ENCODE measurements at places on chromosomes 16 and 17. TPM values are rescaled to one million over a fixed set of nuclear protein-coding genes. Genes with fewer than 3 reads are reported as not detected.

Gene ICAM2
- total RNA-seq = 51.0 TPM

DNA sequence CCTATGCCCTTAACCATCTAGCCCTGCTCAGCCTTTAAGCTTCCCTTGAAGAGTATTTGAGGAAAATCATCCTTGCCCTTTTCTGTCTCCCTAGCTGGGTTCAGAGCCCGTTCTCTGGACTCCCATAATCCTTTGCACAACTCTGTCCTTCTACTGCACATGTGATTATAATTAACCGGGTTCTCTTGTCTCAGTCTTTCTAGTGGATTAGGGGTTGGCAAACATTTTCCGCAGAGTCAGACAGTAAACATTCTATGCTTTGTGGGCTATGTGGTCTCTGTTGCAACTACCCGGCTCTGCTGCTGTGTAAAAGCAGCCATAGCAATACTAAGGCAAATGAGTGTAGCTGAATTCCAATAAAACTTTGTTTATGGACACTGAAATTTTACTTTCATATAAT is 80.0 kb downstream of the CDRT15 start:
- ATAC-seq = no peak

DNA sequence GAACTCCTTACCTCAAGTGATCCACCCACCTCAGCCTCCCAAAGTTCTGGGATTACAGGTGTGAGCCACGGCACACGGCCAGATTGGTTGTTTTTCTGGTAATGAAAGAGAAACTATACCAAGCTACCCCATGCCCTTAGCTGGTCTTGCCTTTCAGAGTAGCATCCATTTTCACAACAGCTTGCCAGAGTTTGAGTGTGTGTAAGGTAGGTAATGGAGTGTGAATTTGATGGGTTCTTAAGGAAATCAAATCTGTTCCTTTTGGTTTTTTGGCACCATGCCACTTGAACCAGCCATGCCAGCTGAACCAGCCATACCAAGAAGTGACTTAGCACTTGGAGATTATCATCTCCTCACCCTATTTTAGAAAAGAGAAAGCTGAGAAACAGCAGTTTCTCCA is 5.1 kb downstream of the CALCOCO2 start:
- no peak for ATAC-seq

DNA sequence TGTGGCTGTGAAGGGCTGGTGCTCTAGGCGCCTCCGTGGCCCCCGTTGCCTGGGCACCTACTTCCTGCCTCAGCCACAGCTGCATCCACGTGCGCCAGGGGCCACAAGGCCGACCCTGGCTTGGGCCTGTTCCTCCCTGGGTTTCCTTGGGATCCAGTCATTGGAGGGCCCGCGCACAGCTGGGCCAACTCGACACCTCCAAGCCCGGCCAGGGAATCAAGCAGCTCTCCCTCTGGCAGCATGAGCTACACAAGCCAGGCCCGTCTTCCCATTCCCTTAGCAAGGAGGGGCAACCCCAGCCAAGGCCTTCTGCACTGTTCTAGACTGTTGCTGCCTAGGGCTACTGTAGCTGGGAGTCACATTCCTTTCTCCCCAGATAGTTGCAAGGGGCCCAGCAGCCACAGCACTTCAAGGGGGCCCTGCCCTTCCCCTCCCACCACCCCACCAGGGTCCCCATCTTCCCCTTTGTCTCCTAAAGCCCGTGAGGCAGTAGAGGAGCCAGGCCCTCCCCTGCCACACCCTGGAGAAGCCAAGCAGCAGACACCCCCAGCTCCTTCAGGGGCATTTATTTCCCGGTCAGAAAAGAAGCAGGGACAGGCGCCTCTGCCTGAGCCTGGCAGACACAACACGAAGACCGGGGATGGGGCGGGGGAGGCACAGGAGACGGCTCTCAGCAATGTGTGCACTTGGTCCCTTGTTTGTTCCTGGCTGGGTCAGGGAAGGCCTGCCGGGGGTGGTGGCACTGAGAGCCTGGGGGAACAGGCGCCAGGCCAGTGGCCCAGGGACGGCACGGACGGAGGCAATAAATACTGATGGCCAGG is 3.8 kb downstream of the ARHGDIA start:
- no peak for ATAC-seq

DNA sequence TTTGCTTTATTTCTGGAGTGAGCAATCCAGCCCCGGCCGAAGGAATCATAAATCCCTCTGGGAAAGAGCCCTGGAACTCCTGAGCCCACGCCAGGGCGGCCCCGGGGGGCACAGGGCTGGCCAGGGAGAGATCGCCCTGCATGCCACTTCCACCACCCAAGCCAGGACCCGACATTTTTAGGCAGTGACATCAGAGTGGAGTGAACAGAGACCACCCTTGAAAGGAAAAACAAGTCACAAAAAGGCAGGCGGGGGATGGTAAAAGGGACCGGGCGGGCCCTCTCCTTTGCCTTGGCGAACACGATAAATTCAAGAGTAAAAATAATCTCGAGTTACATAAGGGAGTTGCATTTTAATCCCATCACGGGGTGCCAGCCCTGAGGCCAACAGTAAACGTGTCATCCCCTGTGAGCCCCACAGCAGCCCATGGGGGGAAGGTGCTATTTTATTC is 284.1 kb downstream of the C16orf95 start:
- ATAC-seq = no peak

GRCh38 chr16:64983963-64984362 is 137.9 kb downstream of the CDH11 start:
- no peak for ATAC-seq

All from gastroesophageal sphincter (tissue), 4 donors.